ENCODE measurements at places on chromosomes 11 and 22.

- no peak for DNase-seq
Measured at GRCh38 chr11:23336961-23337360, 476.7 kb upstream of the CCDC179 start.

DNA sequence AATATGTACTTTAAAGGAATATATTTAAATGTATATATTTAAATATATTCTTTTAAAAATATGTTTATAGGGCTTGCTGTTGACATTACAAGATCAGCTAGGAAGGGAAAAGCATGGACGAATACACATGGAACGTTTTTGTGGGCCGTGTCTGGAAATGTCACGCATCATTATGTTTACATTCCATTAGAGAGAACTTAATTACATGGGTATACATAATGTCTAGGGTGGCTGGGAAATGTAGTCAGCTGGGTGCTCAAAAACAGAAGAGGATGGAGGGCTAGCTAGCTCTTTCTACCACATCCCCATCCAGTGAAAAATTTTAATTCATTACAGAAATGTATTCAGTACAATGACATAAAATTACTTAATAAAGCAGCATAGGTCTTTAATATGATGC lies 371.2 kb downstream of the DYNC2H1 start:
- no peak for DNase-seq

GRCh38 chr11:69582756-69583467 lies 58.0 kb upstream of the CCND1 start:
- DNase-seq: no peak

GRCh38 chr11:15378941-15379340 lies 264.2 kb downstream of the INSC start:
- no peak for DNase-seq

GRCh38 chr11:110249766-110250165 lies 46.6 kb downstream of the RDX start:
- no peak for DNase-seq

DNA sequence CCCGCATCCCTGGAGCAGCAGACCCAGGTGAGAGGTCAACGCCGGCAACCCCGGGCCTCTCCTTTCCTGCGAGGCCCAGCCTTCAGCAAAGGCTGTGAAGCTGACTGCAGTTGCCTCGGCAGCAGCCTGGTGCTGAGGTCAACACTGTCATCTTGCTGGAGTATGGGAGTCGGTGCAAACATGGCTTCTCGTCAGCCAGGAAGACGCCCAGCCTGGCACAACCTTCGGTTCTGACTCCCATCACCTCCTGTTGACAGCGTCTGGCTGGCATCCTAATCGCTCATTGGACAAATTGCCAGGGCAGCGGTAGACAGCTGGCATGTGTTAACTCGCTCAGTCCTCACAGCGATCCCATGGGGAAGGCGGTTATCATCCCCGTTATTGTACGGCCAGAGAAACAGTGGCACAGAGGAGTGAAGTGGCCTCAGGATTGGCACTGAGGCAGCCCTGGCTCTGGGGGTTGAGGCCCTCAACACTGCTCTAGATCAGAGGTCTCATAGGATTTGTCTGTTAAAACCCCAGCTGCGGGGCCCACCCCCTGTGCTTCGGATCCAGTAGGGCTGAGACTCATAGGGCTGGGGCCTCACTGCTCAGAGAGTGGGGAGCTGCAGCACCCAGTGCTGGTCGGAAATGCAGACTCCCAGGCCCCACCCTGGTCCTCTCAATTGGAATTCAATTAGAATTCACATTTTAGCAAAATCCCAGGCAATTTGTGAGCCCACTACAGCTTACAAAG lies 39.3 kb upstream of the TP53I11 start:
- no peak for DNase-seq

DNA sequence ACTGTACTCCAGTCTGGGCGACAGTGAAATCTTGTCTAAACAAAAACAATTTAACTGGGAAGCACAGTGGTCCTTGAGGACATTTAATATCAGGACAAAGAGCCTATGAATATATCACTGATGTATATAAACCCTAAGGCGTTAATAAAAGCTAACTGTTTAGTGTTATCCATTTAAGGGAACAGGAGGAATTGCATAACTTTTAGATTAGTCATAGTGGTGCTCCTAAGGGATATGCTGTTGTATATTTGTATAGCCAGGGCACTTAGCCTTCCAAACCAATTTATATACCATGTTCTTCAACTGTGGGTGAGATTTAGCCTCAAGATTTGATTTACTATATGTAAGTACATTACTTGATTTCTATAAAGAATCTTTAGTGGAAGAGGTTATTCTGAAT lies 3.0 kb upstream of the CHEK1 start:
- no peak for DNase-seq

DNA sequence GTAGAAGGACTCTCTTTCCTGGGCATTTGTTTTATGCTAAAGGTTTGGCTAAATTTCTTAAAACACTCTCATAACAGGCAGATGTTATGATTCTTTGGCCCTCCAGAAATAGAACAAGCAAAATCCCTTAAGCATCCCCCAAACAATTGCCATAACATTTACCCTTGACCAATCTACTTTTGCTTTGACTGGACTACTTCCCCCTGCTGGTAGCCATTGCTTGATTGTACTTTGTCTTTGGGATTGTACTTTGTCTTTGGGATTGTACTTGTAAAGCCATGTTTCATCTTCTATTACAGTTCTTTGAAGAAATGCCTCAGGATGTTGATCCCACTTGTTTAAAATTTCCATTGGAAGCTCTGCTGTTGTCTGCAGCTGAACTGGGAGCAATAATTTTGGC lies 53.3 kb upstream of the GLYAT start:
- DNase-seq: no peak

DNA sequence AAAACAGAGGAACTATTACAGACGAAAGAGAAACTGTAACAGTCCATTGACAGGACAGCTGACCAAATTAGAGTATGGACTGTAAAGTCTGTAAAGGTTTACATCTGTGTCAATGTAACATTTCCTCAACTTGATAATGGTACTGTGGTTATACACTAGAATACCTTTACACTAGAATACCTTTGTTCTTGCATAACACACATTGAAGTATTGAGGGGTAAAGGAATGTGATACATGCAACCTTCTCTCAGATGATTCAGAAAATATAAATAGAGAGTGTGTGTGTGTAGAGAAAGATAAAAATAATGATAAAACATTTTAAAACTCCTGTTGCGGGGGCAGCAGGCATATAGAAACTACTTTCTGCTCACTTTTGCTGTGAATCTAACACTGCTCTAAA lies 5.6 kb upstream of the EEF1G start:
- no peak for DNase-seq

DNA sequence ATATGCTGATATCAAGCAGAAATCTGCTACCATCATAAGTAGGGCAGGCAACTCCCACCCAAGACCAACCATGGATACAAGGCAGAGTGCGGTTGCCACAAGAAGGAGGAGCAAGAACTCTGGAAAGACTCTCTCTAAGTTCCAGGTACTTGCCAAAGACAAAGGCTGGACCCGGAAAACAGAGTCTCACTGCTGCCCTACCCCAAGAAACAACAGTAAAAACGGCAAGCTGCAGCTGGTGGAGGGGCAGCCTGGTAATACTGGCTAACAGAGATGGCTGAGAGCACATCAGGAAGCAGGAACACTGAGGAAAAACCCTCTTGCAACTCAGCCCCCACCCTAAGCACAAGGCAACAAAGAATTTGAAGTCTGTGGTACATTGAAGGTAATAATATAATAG lies 27.7 kb upstream of the NXPE2 start:
- DNase-seq: no peak

DNA sequence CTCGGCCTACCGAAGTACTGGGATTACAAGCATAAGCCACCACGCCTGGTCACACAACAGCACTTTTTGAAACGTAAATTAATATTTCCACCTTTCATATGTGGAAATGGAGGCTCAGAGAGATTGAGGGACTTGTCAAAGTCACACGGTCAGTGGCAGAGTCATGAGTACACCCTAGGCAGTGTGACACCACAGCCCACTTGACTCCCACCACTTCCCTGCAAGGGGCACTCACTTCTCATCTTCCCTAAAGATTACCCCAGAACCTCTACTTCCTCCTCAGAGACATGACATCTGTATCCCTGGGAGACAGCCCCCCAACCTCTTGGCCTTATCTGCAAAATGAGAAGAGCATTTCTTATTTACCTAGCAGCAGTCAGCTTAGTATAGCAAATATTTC lies 16.5 kb upstream of the MYOD1 start:
- DNase-seq: no peak

DNA sequence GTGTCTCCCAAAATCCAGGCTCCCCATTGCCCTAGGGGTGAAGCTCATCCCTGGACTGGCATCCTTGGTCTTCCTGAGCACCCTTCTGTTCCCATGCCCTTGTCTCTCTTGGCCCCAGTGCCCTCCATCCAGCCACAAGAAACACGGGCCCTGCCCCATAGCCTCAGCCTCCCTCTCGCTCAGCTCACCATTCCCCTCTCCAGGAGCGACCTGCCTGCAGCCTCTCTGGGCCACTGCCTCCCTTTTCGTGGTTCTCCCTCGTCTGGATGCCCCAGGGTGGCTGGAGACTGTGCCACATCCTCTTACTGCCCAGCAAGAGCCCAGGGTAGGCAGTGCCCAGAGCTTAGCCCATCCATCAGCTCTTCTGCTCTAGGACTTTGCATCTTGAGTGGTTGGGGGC lies 532.1 kb downstream of the TBC1D22A start:
- DNase-seq: no peak

DNA sequence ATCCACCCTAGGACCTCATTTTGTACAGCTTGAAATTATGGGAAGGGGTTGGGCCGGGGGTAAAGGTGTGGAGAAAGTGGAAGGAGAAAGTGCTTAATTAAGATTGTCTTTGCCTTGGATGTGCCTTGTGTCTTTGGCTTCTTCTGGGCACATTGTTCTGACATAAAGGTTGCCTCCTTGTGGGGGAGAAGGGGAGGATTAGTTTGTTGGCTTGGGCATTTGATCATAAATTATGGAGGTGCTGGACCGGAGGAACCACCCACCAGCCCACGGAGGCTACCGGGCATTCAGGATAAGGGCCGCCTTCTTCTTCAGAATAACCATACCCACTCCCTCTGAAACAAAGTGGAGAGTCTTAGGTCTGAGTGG lies 1.3 kb downstream of the PAFAH1B2 start:
- no peak for DNase-seq

DNA sequence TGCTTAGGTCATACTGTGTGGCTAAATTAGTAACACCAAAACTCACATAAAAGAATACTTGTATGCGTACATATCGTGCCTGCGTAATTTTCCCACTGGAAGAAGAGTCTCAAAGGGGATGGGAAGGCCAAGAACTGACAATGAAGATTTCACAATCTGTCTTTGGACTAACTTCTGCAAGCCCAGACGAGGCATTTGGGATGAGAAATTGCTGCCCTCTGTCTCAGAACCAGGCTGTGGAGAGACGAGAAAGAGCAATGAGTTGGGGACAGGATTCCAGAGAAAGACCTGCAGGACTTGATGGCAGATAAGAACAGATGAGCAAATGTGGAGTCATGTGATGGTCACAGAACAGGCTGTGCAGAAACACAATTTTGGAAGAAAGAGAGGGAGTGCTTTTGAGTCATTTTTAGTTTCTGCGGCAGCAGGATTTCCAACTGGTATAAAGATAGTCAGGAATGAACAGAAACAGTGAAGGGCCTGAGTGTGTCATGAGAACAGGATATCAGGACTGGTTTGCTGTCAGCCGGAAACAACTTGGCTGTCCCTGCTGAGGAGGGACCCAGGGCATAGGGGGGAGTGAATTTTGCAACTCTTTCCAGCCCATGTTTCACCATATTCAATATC lies 82.7 kb upstream of the CTSC start:
- no peak for DNase-seq

GRCh38 chr11:83175815-83176214 lies 17.7 kb upstream of the ANKRD42 start:
- no peak for DNase-seq

GRCh38 chr11:61870541-61871031 lies 20.8 kb downstream of the FADS3 start:
- DNase-seq: no peak

DNA sequence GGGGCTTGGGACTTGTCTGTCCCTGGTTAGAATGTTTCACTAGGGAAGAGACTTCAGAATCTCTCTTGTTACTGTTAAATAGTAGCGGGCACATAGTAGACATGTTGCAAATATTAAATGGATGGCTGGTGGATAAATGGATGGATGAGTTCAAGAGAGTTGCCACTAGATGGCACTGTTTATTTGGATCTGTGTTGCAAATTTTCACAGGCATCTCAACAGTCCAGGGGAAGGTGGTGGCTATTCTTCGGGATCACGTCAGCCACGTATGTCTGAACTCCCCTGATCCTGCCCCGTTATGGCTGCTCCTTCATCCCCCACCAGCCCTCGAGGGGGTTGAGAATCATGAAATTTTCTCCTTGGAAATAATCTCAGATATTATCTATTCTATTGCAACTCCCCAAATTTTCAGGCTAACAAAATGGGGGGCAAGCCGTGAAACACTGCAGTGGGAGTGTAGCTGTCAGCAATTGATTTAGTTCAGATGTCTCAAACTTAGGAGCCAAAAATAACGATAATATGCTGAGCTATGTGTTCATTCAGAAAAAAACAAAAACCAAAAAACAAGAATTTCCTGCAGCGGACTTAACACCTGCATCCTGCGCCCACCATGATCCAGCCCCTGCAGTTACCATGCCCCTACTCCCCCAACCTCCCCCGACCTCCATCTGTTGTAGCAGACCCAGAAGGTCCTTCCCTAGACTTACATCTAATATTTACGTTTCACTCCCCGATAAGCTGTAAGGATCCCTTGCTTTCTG lies 29.1 kb upstream of the BIRC3 start:
- DNase-seq: no peak

GRCh38 chr11:75812542-75813040 lies 2.4 kb upstream of the UVRAG start:
- DNase-seq: no peak

- no peak for DNase-seq
Measured at GRCh38 chr11:130602641-130603334, 154.3 kb downstream of the ADAMTS15 start.

DNA sequence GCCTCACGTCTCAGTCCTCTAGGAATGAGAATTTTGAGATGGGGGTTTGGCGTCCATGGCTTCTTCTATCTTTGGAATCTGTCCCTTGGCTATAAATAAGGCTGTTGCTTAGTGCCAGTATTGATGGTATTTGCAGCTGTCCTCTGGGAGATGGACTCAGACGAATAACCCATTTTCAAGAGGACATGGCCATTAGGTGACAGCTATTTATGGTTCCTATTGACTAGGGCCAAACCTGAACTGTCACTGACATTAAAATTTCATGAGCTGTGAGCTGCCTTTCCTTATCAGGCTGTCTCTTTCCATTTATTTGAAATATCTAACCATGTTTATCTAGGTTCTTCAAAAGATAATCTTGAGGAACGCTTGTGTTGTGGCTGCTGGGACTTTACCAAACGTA lies 92.7 kb downstream of the NAV2 start:
- DNase-seq: no peak

Measured in smooth muscle cell of the brain vasculature (primary cell).